Stimulated activated CD8-positive, alpha-beta memory T cell treated with anti-CD3 and anti-CD28 coated beads, Interleukin-4, amount 100 ng/mL, for 4 hours (primary cell): ENCODE measurements at places on chromosomes 13 and 19.

GRCh38 chr19:29446361-29446760 lies 79.4 kb upstream of the VSTM2B start:
- DNase-seq: no peak

- no peak for DNase-seq
These were observed 9.5 kb upstream of the SLC1A5 start for GRCh38 chr19:46797881-46798280.

GRCh38 chr13:28394422-28394821 lies 100.5 kb downstream of the FLT1 start:
- DNase-seq: no peak

DNA sequence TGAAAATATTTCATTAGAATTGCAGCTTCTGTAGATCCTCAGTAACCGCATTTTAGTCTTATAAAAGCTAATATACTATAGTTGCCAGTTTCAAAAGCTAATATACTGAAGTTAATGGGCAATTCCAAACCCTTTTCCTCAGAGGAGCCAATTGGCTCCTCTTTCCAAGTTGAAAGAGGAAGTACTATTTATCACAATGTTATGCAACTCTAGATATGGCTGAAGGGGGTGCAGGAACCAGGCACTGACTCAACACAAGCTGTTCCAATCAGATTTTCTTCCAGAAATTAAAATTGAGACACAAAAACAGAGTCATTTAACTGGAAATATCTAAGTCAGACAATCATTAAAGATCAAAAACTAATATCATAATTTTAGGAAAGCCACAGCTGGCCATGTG lies 258.9 kb downstream of the PCDH20 start:
- no peak for DNase-seq

DNA sequence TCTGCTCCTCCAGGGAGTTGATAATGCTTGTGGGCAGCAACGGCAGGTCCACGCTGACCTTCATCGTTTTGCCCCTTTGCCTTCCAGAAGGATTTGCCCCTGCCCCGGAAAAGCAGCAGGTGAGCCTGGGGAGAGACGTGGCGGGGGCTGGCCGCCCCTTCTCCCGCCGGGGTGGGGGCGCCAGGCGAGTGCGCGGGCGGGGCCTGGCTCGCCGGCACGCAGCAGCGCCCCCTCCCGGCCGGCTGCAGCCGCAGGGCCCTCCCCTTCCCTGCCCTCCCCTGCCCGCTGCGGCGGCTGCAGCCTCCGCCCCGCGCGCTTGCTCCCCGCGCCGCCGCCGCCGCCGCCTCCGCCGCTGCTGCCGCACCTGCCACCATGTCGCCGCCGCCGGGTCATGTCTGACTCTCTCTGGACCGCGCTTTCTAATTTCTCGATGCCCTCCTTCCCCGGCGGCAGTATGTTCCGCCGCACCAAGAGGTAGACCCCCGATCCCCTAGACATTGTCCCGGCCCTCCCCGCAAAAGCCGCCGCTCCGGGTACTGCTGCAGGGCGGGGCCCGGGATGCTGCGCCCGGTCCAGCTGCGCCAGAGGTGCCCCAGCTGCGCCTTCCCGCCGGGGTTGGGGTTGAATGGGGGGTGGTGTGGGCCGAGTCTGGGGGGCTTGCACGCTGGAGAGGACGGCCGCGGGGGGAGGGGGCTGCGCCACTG lies at the start of gene MAST1:
MAST1 (plus strand) TSS at position 334 of the 704 bp plus-strand sequence; CDS start at position 392, 58 bp downstream.
- no peak for DNase-seq

GRCh38 chr13:39306639-39307589 lies 268.7 kb downstream of the NHLRC3 start:
- no peak for DNase-seq

DNA sequence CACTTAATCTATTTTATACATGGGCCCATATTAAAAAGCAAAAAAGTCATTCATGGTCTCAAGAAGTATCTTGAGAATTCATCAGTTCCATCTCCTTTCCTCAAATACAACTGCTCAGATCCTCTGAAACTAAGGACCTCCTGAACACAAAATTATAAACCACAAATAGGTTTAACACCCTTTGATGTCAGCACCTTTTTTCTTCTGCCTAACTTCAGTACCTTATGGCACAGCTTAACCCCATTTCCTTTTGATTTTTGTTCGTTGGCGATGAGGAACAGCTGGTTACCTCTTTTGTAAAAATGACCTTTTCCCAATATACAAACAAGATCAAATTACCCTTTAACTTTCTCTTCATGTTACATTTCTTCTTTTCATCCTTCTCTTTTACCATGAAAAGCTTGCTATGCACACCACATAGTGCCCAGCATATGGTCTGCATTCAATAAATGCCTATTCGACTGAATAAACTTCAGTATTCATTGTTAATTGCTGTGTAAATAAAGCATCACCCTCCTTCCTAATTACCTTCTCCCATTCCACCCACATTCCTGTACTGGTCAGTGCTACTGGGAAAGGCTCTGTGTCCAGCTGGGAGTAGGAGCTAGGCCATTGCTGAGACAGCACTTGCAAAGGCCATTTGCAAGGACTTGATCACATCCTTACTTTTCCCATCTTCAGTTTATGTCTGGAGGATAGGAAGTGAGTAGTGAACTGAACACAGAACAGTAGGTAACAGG lies 317.9 kb downstream of the SHISA2 start:
- DNase-seq: no peak

- no peak for DNase-seq
These were observed 12.2 kb downstream of the XAB2 start for GRCh38 chr19:7617172-7617571.

- DNase-seq: no peak
These were observed 12.6 kb downstream of the PCDH17 start for GRCh38 chr13:57644106-57644505.

DNA sequence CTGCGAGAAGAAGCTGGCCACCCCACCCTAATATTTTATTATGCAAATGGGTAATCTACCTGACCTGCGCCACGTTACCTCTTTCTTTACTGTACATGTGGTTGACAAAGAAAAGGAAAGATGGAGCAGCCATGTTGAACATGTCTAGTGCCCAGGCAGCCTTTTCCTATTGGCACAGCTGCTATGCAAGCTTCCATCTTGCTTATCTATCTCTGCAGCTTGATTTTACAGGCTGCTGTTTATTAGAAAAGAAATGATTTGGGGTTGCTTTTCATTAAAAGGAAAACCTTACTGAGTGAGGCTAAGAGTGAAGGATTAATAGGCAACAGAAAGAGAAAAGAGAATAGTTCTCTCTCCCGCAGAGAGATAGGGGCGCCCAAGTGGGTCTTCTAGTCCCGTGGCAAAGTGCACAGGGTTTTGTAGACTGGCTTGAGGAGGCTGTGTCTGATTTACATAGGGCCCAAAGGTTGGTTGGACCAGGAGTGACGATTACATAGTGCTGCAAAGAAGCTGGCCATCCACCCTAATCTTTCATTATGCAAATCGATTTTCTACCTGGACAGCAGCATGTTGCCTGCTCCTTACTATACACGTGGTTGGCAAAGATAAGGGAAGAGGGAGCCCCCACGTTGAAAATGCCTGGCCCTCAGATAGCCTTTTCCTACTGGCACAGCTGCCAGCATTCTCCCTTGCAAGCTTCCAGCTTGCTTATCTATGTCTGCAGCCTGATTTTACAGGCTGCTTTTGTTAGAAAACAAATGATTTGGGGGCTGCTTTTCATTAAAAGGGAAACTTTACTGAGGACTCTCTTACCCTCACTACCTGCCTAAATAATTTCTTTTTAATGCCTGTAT lies 28.3 kb downstream of the OR10H4 start:
- no peak for DNase-seq

DNA sequence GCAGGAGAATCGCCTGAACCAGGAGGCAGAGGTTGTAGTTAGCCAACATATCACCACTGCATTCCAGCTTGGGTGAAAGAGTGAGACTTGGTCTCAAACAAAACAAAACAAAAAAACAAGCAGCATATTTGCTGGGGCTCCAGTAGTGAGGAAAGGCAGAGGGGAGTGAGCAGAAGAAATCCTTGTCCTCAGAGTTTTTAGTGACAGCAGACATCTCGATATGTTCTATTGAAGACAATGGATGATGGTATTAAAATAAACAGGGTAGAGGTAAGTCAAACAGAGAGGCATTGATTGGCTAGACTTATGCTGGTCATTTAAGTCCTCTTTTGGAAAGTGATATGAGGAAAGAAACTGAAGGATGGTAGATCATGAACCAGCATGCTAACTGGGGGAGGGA lies 19.0 kb downstream of the NLRP7 start:
- no peak for DNase-seq

GRCh38 chr19:30647891-30648720 lies 275.9 kb downstream of the ZNF536 start:
- DNase-seq: no peak

DNA sequence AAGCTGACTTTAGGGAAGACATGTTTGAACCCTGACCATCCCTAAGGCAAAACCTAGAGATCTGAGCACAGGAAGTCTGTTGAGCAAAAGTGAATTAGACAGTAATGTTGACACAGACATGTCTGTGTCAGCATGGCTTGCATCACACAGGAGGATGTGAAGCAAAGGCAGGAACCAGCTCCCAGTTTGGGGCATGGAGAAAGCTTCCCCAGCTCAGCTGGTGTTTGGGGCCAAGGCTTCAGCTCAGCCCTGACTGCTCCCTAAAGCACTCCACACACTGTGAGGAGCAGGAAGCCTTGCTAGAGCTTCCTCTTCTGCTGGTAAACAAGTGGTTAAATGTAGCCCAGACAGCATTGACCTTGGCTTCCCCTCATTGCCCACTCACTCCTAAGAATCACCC lies 153.8 kb upstream of the UBL3 start:
- no peak for DNase-seq
